ENCODE measurements at places on chromosomes 16 and 17. TPM values are rescaled to one million over a fixed set of nuclear protein-coding genes. Genes with fewer than 3 reads are reported as not detected.

TRIM47 gene
- total RNA-seq: 46.3 TPM

WFDC1 gene
- total RNA-seq: 5.6 TPM

SLC12A3 gene
- total RNA-seq: not detected

TLCD2 gene
- total RNA-seq: 9.5 TPM

MYO15A gene
- 0.52 TPM for total RNA-seq

GRAPL gene
- total RNA-seq: not detected

TERB1 gene
- not detected for total RNA-seq

APOBR gene
- total RNA-seq: not detected

CCDC144A gene
- total RNA-seq: 1.1 TPM

KLHL10 gene
- total RNA-seq: 0.67 TPM

TUBG2 gene
- total RNA-seq: 36.5 TPM

DNA sequence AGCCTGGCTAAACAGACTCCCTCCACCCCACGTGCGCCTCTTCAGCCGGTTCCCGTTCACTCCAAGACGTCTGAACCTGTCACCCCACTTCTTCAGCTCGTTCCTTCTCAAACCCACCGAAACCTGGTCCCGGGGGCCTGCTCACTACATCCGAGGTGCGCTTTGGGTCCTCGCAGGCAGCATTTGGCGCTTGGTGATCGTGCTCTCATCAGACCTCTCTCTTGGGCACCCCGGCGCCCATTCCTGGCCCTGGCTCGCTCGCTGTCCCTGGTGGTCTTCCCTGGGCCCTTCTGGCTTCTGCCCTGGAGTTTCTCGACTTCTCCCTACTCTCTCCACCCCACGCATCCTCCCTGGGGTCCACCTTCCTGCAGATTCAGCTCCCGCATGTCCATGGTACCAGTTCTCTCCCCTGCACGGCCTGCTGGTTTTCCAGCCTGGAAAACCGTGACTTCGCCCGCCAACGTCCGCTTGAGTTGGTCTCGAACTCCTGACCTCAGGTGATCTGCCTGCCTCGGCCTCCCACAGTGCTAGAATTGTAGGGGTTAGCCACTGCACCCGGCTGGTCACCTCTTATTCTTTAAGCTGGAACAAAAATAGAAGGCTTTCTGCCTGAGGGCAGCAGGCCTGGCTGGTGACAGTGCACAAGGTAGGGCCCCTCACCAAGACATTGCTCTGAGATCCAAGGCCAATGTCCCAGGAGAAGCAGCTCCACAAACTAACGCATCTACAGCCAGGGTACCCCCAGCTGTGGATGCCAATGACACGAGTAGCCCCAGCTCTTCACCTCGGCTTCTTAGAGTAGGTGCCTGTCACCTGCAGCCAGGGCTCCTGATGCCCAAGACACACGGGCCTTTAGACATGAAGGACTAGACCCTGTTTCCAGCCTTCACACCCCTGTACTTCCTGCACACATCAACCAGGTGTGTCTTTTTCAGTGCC lies 1.1 kb upstream of the MEAK7 start:
- no peaks in the 10 kb centered on the region for H3K36me3 ChIP-seq
- peaks cover 32% of the 10 kb centered on the region for H3K4me1 ChIP-seq
- H3K27ac ChIP-seq: peak overlapping the region; percentile 96
- no peaks in the 10 kb centered on the region for H3K27me3 ChIP-seq

DNA sequence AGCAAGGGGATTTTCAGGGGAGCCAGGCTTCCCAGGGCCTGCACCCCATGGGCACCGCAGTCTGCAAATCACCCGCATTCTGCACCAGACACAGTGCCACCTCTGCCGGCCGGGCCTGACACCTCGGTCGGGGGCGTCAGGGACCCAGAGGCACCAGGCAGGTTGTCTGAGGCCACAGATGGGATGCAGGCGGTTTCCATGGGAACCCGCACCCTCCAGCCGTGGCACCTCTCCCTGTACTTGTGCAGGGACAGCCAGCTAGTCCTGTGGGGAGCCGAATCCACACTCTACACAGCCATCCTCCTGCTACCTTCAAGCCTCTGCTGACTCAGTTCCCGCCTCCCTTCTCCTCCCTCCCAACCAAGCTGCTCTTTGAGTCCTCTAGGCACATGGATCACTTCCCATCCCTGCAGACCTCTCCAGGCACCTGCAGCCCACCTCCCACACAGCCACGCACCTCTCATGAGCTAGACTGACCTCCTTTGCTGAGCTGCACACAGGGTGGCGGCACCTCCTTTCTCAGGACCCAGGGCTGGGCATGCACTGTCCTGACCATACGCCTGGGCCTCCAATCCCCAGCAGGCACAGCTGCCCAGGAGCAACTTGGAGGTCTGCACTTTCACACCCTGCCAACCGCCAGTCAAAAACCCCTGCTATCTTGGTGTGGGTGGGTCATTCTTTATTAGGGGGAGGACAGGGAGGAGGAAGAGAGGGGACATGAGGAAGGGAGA lies 119.5 kb downstream of the C16orf78 start:
- peak; percentile 83 for DNase-seq
- H3K27me3 ChIP-seq: peaks cover 4% of the 10 kb centered on the region
- H3K4me1 ChIP-seq: peaks cover 7% of the 10 kb centered on the region
- H3K36me3 ChIP-seq: no peaks in the 10 kb centered on the region
- no peak overlapping the region for H3K27ac ChIP-seq

GRCh38 chr17:30922235-30923030 lies 688 bp downstream of the ADAP2 start:
- peaks cover 2% of the 10 kb centered on the region for H3K36me3 ChIP-seq
- H3K4me3 ChIP-seq: peak overlapping the region; percentile 69
- peak; percentile 88 for DNase-seq

- H3K27me3 ChIP-seq: no peaks in the 10 kb centered on the region
- no peak overlapping the region for H3K4me3 ChIP-seq
- no peak for DNase-seq
- peaks cover 10% of the 10 kb centered on the region for H3K4me1 ChIP-seq
- H3K36me3 ChIP-seq: peaks cover 18% of the 10 kb centered on the region
These were observed 199.4 kb downstream of the PHKB start for GRCh38 chr16:47660540-47660939.

GRCh38 chr16:65713181-65713808 lies 591.4 kb upstream of the CDH11 start:
- H3K36me3 ChIP-seq: peaks cover 4% of the 10 kb centered on the region
- H3K4me1 ChIP-seq: peaks cover 8% of the 10 kb centered on the region
- no peak for DNase-seq
- no peak overlapping the region for H3K27ac ChIP-seq

DNA sequence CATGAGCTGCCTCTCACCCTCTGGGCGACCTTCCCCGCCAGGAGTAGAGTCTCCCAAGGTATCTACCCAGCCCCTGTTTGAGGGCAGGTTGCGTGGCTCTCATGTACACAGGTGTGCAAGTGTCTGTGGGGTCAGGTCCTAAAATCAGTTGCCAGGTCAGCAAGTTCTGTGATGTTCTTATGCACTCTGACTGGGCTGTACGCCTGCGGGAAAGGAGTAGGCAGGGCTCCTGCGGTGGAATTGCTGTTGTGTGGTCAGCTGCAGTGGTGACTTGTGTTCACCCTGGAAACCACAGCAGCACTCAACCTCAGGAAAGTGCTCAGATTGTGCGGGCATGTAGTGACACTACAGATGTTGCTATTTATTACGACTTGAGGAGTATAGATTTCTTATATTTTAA lies 19.4 kb downstream of the NARF start:
- H3K4me3 ChIP-seq: no peak overlapping the region
- H3K27ac ChIP-seq: no peak overlapping the region
- H3K27me3 ChIP-seq: no peaks in the 10 kb centered on the region
- peaks cover 3% of the 10 kb centered on the region for H3K4me1 ChIP-seq

GRCh38 chr17:73307130-73307529 lies 4.7 kb downstream of the CDC42EP4 start:
- H3K4me3 ChIP-seq: no peak overlapping the region
- peak overlapping the region; percentile 55 for H3K27ac ChIP-seq
- H3K36me3 ChIP-seq: no peaks in the 10 kb centered on the region
- DNase-seq: no peak
- no peaks in the 10 kb centered on the region for H3K27me3 ChIP-seq

GRCh38 chr17:6233856-6234255 lies 163.7 kb downstream of the WSCD1 start:
- no peaks in the 10 kb centered on the region for H3K36me3 ChIP-seq
- no peak overlapping the region for H3K27ac ChIP-seq
- peaks cover 38% of the 10 kb centered on the region for H3K27me3 ChIP-seq
- no peak for DNase-seq
- H3K4me3 ChIP-seq: no peak overlapping the region

- H3K4me3 ChIP-seq: no peak overlapping the region
- peaks cover 3% of the 10 kb centered on the region for H3K4me1 ChIP-seq
- H3K27me3 ChIP-seq: no peaks in the 10 kb centered on the region
These were observed 7.1 kb upstream of the CHD3 start for GRCh38 chr17:7881276-7882054.

GRCh38 chr16:89040391-89040790 lies 53.3 kb upstream of the ACSF3 start:
- no peak overlapping the region for H3K27ac ChIP-seq
- H3K27me3 ChIP-seq: peaks cover 20% of the 10 kb centered on the region
- no peaks in the 10 kb centered on the region for H3K4me1 ChIP-seq
- H3K36me3 ChIP-seq: no peaks in the 10 kb centered on the region

DNA sequence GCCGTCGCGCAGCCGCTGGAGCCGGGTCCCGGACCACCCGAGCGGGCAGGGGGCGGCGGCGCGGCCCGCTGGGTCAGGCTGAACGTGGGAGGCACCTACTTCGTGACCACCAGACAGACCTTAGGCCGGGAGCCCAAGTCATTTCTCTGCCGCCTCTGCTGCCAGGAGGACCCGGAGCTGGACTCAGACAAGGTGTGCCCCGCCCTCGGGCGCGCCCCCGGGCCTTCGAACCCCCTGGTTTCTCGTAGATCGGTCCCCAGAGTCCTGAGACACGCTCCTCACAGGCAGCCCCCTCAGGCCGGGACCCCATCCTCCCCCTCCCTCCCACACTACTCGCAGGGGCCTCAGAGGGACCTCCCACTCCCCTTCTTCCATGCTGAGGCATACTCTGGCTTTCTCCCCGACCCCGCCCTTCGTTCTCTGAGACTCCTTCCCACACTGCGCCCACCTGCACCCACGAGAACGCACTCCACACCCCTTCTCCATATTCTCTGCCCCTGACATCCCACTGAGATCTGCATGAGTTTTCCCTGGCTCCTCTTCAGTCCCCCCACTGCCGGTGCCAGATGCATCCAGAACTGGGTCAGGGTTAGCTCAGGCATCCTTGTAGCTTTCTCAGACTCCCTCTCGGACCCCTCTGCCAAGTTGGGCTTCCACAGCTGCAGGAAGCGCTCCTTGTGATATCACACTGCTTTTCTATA lies 523 bp downstream of the KCTD2 start:
- DNase-seq: no peak
- peak overlapping the region; percentile 87 for H3K27ac ChIP-seq
- peaks cover 34% of the 10 kb centered on the region for H3K4me1 ChIP-seq
- H3K27me3 ChIP-seq: no peaks in the 10 kb centered on the region
- H3K36me3 ChIP-seq: peaks cover 4% of the 10 kb centered on the region
- peak overlapping the region; percentile 96 for H3K4me3 ChIP-seq

- no peak overlapping the region for H3K27ac ChIP-seq
- no peaks in the 10 kb centered on the region for H3K4me1 ChIP-seq
- H3K4me3 ChIP-seq: no peak overlapping the region
- H3K27me3 ChIP-seq: no peaks in the 10 kb centered on the region
- H3K36me3 ChIP-seq: no peaks in the 10 kb centered on the region
- no peak for DNase-seq
These were observed 378.1 kb upstream of the CDH11 start for GRCh38 chr16:65500007-65500406.

GRCh38 chr16:56945847-56946527 lies 14.0 kb downstream of the HERPUD1 start:
- no peak overlapping the region for H3K4me3 ChIP-seq
- H3K4me1 ChIP-seq: peaks cover 46% of the 10 kb centered on the region
- peaks cover 27% of the 10 kb centered on the region for H3K36me3 ChIP-seq
- no peak for DNase-seq

GRCh38 chr17:31506517-31506916 lies 115.0 kb downstream of the RAB11FIP4 start:
- no peak overlapping the region for H3K27ac ChIP-seq
- no peak overlapping the region for H3K4me3 ChIP-seq
- H3K36me3 ChIP-seq: no peaks in the 10 kb centered on the region
- no peak for DNase-seq
- H3K27me3 ChIP-seq: peaks cover 8% of the 10 kb centered on the region

DNA sequence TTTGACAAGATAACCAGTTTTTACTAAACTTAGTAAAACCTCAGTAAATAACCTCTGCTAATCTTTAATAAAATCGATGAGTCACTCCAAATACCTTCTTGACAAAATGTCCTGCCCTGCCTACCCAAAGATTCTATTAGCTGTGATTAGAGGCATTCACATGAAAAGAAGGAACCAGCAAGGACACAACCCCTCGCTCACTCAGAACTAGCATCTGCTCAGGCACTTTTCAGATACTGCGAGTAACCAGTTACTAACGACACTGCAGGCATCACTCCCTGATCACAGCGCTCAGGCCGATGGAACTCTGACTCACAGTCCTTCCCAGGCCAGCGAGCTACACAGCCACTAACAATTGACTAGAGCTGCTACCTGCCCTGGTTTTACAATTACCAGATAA lies 24.3 kb downstream of the PELP1 start:
- H3K4me1 ChIP-seq: peaks cover 25% of the 10 kb centered on the region
- peaks cover 37% of the 10 kb centered on the region for H3K36me3 ChIP-seq
- H3K4me3 ChIP-seq: no peak overlapping the region
- no peaks in the 10 kb centered on the region for H3K27me3 ChIP-seq
- peak overlapping the region; percentile 58 for H3K27ac ChIP-seq
- no peak for DNase-seq

DNA sequence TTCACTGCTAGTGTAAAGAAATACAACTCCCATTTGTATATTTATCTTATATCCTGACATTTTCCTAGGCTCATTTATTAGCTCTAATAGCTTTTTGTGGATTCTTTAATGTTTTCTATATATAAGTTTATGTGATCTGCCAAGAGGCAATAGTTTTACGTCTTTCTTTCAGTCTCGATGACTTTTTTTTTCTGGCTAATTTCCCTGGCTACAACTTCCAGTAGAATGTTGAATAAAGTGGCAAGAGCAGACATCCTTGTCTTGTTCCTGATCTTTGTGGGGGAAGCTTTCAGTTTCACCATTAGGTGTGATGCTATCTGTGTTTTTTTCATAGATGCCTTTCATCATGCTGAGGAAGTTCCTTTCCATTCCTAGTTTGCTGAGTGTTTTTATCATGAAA lies 43.9 kb upstream of the ABCA3 start:
- peaks cover 11% of the 10 kb centered on the region for H3K27me3 ChIP-seq
- H3K36me3 ChIP-seq: peaks cover 4% of the 10 kb centered on the region
- H3K27ac ChIP-seq: no peak overlapping the region
- H3K4me1 ChIP-seq: no peaks in the 10 kb centered on the region
- H3K4me3 ChIP-seq: no peak overlapping the region
- no peak for DNase-seq

DNA sequence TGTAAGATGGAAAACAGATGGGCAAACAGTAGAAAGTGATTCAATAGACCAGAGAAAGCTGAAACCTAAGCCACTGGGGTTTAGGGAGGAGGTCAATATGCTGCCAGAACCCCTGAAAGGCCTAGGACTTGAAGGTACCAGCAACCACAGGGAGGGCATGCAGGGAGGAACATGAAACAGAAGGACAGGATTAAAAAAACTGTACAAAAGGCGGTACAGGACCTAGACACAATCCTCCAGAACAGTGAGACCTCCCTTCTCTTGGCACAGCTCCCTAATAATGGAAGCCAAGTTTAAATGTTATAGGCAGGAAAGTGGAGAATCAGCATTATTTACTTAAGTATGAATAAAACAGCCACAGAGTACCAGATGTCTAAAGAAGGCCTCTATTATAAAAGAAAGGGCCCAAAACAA lies 105.5 kb downstream of the SPAG9 start:
- H3K27me3 ChIP-seq: no peaks in the 10 kb centered on the region
- H3K36me3 ChIP-seq: peaks cover 14% of the 10 kb centered on the region
- peaks cover 17% of the 10 kb centered on the region for H3K4me1 ChIP-seq
- H3K27ac ChIP-seq: peak overlapping the region; percentile 67
- no peak overlapping the region for H3K4me3 ChIP-seq
- no peak for DNase-seq

All from chondrocyte (in vitro differentiated cells).